Cortex of kidney (tissue), 1 donor: ENCODE measurements at places on chromosomes 1 and 21.

- no peak for DNase-seq
Measured at GRCh38 chr1:6271006-6271405, 10.1 kb upstream of the GPR153 start.

DNA sequence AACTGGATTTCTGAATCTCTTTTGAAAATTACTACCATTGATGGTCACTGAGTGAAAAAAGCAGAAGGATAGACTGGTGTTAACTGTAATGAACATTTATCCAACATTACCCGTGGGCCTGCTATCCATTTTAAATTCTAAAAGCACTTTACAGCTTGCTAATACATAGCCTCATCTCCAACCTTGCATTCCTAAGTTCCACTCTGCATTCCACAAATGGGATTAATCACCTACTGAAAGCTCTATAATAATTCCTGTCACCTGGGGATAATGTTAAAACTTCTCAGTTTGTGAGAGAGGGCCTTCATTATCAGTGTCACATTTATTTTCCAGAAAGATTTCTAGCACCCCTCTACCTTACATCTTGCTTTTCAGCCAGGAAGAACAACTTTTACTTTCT is 38.2 kb downstream of the PTPRC start:
- DNase-seq = no peak

DNA sequence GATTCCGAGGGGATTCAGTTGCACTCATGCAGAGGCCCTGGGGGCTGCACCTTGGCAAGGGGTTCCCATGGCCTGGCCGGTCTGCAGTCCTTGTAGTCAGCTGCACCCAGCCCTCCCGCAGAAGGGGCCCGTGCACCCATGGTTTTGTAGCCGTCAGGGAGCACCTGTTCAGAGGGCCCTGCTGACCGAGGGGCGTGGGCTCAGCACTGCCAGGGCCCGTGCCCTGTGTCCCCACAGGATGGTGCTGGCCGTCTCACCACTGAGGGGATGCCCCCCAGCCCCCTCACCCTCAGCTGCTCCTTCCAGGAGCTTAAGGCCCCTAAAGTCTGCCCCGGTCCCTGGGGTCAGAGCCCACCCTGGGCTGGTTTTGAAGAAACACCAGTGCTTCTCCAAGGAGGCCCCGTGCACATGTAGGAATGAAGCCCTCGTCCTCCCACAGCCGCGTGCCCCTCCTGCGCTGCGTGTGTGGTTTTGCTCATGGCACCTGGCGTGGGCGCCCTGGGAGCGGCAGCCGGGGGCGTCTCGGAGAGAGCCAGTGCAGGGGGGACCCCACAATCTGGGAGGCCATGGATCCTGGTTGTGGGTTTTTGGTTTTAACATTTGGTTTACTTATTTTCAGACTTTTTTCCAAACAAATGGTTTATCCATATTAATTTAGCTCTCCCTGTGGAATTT is 40.1 kb downstream of the PRKCZ start:
- no peak for DNase-seq

DNA sequence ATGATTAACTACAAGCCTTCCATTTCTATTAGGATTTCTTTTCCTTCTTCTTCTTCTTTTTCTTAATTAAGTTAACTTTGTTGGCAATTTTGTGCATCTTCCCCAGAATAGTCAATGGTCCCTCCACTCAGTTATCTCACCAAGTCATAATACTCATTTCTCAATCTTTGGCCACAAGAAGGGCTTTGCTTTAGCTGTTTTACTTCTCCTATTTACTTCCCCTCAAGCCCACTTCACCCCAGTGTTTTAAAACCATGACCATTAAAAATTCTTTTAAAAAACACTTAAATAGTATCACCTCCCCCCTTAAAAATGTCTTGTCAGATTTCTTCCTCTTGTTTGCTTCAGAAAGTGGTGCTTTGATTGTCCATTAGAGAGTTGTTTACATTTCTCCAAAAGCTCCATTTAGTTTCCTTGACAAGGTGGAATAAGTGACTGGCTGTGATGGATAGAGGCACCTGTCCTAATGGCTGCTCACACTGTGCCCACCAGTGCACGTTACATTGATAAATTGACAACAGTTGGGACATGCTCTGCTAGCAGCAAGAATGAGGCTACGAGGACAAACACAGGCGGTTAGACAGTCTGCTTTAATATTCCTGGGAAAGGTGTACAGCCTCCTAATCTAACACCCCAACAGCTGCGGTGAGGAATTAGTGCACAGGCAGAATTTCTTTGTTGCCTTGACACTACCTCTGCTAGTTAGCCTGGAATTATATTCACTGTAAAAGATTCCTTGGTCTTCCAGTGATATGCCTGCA is 354.7 kb downstream of the LMO4 start:
- DNase-seq = no peak

GRCh38 chr1:86541859-86542258 is 5.0 kb upstream of the CLCA4 start:
- DNase-seq = no peak

GRCh38 chr1:36098650-36099365 is 10.1 kb downstream of the ADPRS start:
- DNase-seq = no peak

DNA sequence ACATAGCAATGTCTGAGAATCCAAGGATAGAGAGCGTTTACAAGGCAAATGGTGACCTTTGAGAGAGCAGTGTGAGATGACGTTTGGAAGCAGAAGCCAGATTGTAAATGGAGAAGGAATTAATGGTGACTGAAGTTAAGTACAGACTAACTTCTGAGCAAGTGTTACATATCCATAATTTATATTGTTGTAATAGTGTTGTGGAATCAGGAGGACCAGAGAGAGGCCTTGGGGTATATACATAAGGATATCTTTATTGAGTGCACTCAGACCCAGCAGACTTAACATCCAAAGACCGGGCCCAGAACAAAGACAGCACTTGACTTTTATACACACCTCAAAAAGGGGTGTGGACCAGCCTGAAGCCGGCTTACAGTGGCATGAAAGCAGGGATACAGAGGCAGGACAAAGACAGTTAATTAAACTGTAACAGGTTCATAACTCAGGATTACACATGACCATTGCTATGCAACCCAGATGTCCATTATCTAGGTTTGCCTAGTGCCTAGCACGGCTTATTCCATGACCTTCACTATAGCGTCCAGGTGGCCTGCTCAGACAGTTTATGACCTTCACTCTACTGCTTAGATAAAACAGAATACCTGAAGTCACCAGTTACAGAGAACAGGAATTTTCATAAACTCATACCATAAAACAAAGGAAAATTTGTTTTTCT is 2.7 kb upstream of the MGST3 start:
- no peak for DNase-seq

GRCh38 chr1:95415146-95415545 is 181.1 kb downstream of the RWDD3 start:
- no peak for DNase-seq

GRCh38 chr1:22471078-22471477 is 19.4 kb downstream of the ZBTB40 start:
- no peak for DNase-seq

DNA sequence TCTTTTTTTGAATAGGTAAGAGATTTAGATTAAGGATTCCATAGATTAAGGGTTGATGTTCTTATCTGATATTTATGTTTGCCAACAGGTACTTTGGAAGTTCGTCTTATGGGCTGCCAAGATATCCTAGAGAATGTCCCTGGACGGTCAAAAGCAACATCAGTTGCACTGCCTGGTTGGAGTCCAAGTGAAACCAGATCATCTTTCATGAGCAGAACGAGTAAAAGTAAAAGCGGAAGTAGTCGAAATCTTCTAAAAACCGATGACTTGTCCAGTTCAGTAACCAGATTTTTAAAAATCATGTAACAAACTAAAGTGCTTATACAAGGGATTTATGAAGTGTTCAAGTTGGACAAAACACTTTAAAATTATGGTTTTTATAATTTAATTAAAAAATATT is 100.5 kb downstream of the PKN2 start:
- DNase-seq = no peak

DNA sequence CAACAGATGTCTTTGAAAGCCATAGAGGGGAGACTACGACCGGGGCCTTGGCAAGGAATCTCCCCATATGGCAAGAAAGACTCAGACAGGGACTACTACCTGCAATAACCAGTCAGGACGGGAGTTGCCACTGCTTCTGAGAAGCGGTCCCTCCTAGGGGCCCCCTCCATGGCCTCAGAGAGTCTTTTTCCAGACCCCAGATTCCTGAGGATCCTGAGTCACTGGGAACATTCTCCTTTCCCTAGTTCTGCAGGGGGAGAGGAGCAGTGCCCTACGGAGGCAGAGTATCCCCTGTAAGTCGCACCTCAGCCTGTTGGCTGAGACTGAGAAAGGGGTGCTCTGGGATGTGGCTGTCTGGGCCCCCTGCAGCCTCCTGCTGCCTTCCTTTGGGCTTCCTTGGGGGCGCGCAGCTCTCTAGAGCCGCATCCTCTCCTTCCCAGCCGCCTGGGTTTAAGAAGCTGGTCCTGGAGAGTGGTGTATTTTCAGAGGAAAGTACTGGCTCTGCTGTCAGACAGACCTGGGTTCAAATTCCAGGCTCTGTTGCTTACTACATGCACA is 7.8 kb downstream of the GLIS1 start:
- DNase-seq = no peak

- no peak for DNase-seq
Measured at GRCh38 chr21:36478207-36478701, 1.7 kb downstream of the CLDN14 start.

DNA sequence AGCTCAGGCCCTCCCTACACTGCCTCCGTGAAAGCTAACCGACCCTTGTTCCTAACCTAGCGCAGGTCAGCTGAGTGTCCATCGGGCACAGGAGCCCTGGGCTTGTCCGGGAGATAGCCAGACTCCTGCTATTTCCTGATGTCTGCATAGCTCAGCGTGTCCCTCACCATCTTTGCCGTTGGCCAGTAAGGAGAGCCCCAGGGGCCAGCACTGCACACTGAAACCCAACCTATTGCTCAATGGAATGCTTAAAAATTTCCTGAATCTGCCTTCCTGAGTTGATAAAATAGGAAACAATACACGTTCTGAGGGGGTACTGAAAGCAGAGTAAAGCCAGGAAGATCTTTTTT is 2.2 kb downstream of the RUNX1 start:
- DNase-seq = no peak

- DNase-seq = no peak
Measured at GRCh38 chr1:247992986-247993385, 20.5 kb upstream of the OR2L5 start.

DNA sequence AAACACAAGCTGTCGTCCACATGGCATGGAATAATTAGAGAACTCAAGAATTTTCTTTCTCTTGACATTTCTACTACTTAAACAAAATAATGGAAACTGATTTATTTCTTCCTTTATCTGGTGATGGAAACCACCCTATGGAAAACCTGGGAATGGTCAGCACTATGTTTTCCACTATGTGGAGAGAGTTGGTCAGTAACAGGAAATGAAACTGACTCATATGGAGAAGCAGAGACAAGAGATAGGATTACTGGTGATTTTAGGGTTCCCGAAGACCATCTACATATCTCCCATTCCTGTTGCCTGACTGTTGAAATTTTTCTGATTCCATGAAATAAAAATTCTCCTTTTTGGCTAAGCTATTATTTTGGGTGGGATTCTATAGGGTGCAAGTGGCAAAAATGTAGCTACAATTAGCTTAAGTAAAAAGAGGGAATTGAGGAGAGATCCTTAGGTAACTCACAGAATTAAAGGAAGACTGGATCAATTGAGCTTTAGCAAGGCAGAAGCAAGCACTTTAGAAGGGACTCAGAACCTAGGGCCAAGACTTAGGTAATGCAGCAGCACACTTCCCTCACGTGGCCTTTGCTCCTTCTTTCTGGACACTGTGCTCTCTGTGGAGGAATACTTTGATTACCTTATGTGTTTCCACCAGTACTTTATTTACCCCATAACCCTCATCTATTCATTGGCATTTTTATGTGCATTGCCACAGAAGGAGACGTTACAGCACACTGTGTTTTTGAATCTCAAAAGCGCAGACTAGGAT is 89.6 kb downstream of the LEPR start:
- no peak for DNase-seq

GRCh38 chr1:210558302-210558701 is 229.6 kb downstream of the HHAT start:
- DNase-seq = no peak

- no peak for DNase-seq
Measured at GRCh38 chr1:181152892-181153633, 64.6 kb downstream of the IER5 start.

- no peak for DNase-seq
Measured at GRCh38 chr21:39313042-39313570, 326 bp downstream of the BRWD1 start.

GRCh38 chr1:22056936-22057335 is 4.4 kb downstream of the CDC42 start:
- no peak for DNase-seq
